ENCODE measurements at places on chromosomes 2 and 18.

DNA sequence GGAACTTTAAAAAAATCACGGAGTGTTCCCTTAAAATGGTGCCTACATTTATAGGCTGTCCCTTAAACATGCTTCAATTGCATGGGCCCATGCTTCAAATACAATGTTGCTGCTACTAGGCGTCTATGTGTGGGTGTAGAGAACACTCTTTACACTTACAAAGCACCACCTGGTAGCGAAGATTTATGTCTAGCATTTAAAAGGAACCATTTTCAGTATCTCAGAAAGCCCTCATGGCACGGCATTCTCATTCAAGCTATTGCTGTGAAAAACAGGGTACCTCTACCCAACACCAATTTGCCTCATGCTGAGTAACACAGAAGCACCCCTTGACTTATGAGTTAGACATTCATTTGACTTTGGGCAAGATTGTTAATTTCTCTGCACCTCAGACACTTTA lies 112.9 kb upstream of the CNTNAP5 start:
- no peak for DNase-seq

- DNase-seq = no peak
Measured at GRCh38 chr18:13452388-13452811, 233.8 kb downstream of the LDLRAD4 start.

DNA sequence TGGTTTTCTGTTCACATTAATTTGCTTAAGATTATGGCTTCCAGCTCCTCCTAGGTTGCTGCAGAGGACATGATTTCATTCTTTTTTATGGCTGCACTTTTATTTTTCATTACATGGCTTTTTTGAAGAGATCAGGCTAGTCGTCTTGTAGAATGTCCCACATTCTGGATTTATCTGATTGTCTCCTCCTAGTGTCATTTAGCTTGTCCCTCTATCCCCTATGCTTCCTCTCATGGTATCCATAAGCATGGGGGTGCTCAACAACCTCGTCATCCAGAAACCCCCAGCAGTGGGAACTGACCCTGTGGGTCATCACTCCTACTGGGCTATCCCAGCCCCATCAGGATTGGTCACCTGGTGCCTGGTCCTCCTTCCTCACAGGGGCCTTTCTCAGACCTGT lies 49.6 kb downstream of the SERTAD2 start:
- DNase-seq = no peak

DNA sequence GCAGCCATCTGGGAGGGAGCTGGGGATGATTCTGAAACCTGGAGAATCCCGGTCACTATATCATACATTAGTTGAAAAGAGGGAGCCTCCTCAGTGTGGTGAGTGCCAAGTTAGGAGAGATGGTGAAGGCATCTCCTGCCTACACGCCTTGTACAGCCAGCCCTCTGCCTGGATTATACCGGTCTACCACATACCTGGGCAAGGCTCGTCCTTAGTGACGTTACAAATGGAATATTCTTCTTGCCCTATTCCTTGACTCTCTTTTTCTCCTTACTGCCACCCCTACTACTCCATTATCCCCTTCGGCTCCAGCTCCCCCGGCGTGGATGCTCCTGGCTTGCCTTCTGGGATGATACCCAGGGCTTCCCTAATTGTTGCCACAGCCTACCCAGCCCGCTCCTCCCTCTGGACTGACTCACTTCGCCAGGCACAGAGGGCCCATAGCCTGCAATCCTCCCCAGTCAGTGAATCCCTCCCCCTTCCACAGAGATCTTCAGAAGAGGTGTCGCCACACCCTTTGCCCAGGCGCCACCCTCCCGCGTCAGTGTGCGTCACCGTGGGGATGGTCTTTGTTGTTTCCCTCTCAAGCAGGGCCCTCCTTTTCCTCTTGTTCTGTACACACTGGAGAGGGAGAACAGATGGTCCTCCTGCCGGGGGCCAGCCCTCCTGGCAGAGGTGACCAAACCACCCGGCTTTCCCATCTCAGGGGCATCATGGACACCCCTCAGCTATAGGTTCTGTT lies 115.2 kb upstream of the EPAS1 start:
- no peak for DNase-seq

DNA sequence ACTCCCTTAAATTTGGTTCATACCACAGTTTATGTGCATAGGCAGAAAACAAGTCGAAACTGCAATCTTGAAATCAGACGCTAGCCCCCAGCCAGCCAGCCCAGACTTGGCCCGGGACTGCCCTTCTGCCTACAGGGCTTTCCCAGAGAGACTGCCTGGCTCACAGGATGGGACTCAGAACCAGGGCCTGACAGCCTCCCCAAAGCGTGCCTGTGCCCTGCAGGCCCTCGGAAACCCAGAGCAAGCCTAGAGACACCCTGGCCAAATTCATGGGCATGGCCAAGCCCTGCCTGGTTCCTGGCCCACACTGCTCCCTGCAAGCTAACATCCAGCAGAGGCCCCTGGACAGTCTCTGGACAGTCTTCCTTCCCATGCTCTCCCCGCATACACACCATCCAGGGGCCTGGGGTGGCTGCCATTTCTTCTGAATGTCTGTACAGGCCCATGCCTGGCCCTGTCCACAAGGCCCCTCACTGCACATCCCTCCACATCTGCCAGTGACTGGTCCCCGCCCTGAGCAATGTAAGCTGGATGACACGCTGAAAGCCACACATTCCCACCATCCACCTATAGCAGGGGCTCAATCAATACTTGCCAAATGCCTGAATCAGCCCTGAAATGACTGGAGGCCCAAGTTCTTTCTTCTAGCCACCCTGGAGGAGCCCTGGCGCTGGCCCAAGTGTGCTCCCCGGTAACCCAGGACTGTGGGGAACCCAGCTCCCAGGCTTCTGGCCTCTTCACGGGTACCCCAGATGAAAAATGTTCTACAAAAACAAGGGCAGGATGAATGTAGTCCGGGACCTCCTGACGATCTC lies 73.1 kb downstream of the HDAC4 start:
- no peak for DNase-seq

- no peak for DNase-seq
Measured at GRCh38 chr2:108194409-108195132, 45.2 kb upstream of the SULT1C3 start.

DNA sequence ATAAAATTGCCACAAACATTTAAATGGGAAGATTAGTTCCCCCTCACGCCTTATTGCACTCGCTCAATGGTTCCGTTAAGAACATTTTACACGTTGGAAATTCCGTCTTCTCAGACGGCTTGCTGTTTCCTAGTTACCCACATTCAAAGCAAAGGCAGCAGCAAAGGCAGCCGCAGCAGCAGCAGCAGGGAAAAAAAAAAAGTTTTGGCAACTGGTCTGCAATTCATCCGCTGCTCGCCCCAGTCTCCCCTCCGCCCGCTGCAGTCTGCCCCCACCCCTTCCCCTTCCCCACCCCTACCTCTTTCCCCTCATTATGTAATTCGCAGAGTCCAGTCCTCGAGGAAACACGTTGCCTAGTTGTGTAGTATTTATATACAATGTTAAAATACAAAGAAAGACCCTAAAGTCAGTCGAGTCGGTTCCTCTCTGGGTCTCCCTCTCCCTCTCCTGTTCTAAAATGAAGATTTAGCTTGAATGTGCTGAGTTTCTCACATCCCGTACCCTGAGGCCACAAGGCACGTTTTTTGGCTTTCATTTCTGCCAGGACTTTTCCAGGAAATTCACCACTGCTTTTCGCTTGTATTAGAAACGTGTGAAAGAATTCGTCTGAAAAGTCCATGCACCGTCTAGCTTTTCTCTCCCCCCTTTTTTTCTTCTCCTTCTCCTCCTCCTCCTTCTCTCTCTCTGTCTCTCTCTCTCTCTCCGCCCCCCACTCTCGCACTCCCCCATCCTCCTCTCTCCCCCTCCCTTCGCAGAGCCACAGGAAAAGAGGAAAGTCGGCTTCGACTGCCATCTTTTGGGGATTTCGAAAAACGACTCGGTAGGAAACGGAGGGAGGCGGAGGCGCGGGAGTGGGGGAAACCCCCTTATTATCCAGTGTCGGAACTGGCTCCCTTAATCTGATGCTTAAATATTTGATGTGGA lies 140.0 kb downstream of the MEIS1 start:
- no peak for DNase-seq

DNA sequence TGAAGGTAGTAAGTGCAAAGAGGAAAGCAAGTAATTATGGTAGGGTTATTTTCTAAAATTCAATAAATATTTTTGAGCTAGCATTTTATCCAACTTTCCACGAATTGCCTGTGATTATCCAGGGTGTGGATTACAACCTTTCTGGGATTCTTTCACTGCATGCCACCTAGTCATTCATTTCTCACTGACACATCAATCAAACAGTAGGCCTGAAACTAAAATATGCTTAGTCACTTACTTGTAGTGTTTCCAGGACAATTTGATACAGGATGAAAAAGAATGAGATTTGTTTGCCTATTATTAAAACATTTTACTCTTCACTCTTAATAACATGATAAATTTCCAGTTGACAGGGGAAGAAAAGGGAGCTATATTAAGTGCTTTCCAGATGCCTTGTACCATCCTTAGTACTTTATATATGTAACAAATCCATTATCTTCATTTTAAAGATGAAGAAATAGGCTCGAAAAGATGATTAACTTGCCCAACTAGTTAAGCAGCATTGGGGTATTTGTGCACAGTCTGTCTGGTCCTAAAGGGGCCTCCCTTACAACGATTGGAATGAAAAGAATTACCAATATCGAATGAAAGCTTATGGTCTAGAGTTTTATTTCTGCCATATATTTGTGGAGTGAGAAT lies 70.4 kb downstream of the KCTD1 start:
- DNase-seq = no peak

DNA sequence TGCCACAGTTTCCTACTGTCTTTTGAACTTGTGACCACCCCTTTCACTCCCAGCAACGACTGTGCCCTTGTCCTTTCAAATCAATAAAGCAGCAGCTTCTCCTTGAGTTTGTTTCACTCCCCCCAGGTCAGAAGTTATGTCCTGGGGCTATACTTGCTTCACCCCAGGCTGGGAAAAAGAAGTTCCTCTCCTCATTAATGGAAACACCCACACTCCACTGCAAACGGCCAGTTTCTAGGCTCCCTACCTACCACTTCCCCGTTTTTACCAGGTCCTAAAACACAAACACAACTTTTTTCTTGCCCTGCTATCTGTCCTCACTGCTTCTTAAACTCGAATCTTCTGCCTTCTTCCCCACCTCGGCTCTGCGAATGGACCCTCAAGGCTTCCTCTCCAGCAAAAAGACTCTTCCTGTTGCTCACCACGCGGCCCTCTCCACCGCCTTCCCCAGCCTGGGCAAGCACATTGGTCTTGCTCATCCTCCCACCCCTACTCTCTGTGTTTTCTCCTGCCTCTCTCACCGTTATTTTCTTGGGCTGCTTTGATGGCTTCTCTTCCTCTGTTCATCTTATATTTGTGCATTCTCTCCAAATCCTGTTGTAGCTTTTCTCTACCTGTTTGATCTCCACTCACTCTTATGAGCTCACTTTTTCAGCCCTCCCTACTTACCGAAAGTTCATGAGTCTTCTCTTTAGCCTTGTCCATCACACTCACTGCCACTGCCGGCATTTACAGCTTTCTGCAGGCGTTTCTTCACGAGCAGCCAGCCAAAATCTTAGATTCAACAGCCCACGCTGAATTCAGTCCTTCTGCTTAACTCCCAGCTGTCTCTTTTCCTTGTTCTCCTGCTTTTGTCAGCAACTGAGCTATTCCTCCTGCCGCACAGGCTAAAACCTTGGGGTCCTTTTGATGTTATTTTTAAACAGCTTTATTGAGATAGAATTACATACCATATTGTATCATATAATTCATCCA lies 7.0 kb upstream of the SP5 start:
- no peak for DNase-seq

DNA sequence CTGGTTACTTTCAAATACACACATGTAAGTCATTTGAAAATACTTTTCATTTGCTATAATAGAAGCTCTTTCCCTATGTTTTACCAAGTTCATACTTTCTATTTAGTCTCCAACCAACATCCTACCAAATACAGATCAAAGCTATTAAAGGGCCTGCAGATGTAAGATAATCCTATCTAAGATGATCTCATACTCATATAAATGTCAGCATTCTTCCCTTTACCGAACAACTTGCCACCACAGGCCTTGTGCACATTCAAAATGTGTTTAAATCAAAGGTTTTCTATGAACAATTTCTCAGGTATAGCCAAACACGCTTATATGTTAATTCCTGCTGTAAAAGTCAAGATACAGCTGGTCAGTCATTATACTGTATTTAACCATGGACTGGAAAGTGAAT lies 23.3 kb downstream of the KCTD18 start:
- no peak for DNase-seq

GRCh38 chr2:47675196-47675825 lies 107.6 kb upstream of the MSH6 start:
- no peak for DNase-seq

GRCh38 chr2:197943731-197944130 lies 139.3 kb downstream of the PLCL1 start:
- DNase-seq = no peak

DNA sequence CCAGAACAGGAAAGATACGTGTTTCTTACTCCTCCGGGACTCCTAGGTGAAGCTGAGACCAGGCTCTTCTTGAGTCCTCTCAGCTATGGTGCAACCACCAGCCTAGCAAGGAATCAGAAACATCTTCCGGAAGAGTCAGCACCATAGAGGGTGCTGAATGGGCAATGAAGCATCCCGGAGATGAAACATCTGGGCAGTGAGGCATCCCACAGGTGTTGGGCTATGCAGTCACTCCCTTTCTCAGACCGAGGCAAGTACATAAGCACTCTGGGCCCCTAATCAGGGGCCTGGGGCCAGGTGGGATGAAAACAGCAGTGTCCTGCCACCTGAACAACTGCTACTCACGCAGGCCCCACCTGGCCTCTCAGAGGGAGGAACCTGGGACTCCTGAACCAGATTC lies 1.4 kb upstream of the CAPN10 start:
- no peak for DNase-seq

GRCh38 chr2:134508391-134508790 lies 210.4 kb downstream of the TMEM163 start:
- no peak for DNase-seq

Measured in immature natural killer cell (primary cell).